Activated T-cell treated with anti-CD3 and anti-CD28 coated beads, Interleukin-2, amount 50 U/mL, for 48 hours (primary cell): ENCODE measurements at places on chromosomes 12 and 14.

DNA sequence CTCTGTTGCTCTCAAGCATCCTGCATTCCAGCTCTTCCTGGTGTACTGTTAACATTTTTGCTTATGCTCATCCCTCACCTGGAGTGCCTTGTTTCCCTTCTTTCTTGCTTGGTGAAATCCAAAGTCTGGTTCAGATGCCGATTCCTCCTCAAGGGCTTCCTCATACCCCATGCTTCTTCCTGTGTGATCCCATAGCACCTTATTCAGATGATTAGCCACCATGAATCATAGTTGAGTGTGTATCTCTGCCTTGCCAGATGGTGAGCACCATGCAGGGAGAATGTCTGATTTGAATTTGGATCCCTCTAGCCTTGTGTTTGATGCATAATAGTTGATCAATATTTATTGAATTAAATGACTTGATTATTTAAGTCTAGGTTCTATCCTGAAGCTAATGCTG, 39.4 kb upstream of the ANO4 start:
- no peak for DNase-seq

GRCh38 chr12:99390707-99391106, 256.8 kb upstream of the GARIN6 start:
- DNase-seq: no peak

GRCh38 chr14:51676549-51676948, 24.8 kb downstream of the FRMD6 start:
- DNase-seq: no peak

DNA sequence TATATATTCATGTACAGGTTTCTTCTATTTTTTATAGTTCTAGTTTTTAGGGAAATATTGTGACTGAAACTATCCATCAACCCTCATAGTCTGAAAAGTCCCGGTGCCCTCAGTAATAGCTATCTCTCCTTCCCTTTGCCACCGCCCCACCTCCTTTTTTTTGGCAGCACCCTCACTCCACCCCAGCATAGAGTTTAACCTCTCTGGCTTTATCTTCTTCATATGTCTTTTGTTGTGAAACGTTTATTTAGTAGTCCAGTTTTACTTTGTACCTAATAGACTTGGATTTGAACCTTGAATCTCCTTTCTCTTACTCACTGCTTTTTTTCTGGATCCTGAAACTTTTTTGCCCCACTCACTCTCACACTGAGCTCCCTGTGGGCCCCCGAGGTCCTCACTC, 109.5 kb downstream of the BBS10 start:
- no peak for DNase-seq

DNA sequence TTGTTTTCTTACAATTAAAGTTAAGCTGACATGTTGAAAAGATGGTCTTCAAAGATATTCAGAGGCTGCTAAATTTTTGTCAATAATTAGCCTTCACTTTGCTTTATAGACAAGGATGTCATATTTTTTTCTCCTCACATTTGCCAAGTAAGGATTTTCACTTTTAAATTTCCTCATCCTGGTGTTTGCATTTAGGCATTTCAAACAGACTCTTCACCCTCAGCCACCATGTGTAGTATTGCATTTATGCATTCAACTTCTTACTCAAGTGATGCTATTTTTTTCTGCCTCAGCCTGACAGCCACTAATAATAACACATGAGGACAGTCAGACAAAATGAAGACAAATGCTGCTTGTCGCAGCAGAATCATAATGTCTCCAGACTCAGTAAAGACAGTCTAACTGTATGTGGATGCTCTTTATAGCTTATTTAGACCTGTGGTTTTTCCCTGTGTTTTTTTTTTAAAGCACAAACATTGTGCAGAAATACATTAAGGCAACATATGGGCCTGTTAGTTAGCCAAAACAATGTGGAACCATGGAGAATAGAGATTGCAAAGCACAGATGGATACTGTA, 481.5 kb downstream of the NPAS3 start:
- no peak for DNase-seq

DNA sequence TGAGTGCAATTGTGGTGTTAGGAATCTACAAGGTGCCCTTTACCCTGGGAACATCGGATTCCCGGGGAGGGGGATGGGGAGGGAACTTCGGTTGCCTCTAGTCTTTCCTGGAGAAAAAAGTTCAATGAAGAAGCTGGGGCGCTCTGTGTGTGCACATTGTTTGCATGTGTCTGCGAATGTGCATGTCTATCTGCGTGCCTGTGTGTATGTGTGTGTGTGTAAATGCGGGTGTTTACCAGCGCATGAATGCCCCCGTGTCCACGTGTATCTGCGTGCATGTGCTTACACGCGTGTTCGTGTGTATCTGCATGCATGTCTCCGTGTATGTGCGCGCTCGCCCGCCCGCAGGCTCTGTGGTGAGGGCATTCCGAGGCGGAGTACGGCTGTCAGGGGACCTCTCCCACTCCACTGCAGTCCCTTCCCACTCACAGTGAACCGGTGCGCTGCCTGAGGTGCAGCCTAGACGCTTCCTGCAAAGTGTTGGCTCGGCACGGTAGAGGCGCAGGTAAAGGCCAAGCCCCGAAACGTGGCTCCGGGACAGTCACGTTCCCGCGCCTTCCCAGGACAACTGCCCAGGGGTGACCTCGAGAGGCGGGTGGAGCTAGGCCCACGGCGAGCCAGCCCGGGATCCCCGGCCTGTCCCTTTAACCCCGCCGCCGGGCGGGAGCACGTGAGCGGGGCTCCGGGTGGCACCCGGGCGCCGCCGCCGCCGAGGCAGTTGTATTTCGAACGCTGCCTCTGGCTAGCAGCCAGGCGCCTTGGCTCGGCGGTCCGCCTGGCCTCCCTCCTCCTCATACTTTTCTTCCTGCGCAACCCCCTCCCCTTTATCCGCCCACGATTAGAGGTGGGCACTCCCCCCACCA, 539 bp upstream of the HMGA2 start:
- peak; percentile 22 for DNase-seq

- no peak for DNase-seq
Measured at GRCh38 chr12:7387289-7387688, 56.7 kb downstream of the CD163L1 start.

- peak; percentile 81 for DNase-seq
Measured at GRCh38 chr12:54294152-54294952, 6.5 kb downstream of the NFE2 start.

DNA sequence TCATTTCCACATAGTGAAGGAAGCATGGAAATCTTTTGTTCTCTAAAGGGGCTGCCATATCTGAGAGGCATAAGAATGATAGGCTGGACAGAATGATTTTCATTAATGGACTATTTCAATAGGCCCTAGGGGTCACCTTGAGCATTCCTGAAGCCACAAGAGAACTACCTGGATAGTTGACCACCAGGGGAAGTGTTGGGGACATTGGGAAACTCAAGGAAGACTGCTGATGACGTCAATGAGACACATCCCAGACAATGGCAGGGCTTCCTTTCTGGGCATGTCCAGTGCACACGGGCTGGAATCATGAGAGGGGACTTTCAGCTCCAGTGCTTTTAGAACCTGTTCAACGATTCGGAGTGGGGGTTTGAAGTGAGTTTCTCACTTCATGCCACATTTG, 48.8 kb upstream of the CHST11 start:
- DNase-seq: no peak

- DNase-seq: no peak
Measured at GRCh38 chr12:104618691-104619090, 161.9 kb downstream of the CHST11 start.

GRCh38 chr14:34489324-34489723, 27.3 kb upstream of the SPTSSA start:
- DNase-seq: no peak
